Aorta (tissue), 5 donors: ENCODE measurements at places on chromosomes 3 and 15.
A peak's percentile ranks its signal among the peaks of the same experiment; 100 is the strongest.

GRCh38 chr3:195895861-195896360 lies 12.4 kb downstream of the TNK2 start:
- DNase-seq: peak; percentile 90

DNA sequence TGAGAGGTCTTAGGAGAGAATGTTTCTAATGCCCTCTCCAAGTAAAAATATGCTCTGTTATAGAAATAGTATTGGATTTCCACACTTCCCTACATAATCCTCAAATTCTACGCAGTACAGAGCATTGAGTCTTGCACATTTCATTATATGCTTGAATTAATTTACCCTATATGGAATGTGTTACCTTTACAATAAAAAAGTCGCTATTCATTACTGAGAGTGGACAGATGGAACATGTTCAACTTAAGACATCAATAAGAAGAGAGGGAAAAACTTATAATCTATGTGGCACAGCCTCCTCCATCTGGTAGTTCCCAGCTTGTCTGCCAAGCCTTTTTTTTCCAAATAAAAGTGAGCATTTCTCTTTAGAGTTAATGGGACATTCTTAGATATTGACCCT lies 417.9 kb downstream of the MECOM start:
- no peak for DNase-seq

- DNase-seq: no peak
Measured at GRCh38 chr3:33044676-33045075, 52.3 kb downstream of the GLB1 start.

DNA sequence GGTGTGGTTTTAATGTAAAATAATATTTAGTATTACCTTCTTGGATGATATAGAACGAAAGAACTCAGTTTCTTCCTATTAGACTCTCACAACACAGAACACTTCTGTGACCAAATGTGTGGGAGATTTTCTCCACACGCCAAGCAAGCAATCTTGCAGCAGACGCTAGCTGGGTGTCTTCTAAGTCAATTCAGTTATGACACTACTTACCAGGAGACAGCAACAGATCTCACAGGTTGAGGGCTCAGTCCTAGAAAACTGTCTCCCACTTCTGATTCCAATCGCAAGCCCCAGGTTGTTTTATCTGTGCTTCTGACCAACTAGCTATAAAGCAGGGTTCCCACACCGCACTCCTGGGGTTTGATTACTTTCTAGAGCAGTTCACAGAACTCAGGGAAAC lies 41.2 kb downstream of the HERC1 start:
- no peak for DNase-seq

- DNase-seq: no peak
Measured at GRCh38 chr3:127394031-127394430, 106.2 kb upstream of the PRR20G start.

DNA sequence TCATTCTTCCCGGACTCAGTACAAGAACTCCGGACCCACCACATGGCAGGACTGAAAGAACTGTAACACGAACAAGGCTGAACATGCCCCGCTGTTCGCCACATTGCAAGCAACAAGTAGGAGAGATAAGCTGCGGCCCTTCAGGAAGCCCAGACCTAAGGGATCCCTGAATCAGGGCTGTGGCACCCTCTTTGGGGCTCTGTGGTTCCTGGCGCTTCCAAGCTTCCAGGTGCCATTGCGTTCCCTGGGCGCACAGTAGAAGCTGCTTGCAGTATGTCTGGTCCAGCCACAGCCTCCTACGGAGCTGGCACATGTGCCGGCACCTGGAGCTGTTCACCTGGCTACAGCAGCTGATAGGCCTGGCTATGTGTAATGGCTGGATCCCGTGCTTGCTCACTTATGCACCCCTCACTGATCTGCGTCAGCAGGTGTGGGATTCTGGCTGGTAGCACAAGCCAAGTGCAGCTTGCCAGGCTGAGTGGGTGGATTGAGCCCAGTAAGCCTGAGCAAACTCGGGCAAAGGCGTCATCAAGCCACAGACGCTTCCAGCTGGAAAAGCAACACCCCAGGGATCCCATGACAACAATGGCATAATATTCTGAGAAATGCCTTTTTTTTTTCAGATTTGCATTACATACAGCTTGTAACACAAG lies 748.6 kb upstream of the GBE1 start:
- peak; percentile 44 for DNase-seq

DNA sequence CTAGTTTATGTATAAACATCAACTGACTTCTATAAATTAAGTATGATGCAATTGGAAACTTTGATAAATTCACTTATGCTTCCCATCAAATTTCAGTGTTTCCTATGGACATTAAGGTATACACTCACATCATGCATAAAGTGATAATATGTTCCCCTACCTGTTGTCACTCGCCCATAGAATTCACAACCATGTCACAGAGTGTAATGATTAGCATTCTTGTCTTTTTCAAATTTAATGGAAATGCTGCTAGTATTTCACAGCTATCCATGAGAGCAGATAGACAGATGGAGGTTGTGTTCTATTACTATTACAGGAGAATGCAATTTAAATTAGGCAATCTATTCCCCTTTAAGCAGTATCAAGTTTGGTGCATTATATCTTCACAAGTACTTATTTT lies 984 bp downstream of the PLSCR4 start:
- DNase-seq: no peak

- no peak for DNase-seq
Measured at GRCh38 chr15:56233549-56233948, 10.1 kb downstream of the RFX7 start.

DNA sequence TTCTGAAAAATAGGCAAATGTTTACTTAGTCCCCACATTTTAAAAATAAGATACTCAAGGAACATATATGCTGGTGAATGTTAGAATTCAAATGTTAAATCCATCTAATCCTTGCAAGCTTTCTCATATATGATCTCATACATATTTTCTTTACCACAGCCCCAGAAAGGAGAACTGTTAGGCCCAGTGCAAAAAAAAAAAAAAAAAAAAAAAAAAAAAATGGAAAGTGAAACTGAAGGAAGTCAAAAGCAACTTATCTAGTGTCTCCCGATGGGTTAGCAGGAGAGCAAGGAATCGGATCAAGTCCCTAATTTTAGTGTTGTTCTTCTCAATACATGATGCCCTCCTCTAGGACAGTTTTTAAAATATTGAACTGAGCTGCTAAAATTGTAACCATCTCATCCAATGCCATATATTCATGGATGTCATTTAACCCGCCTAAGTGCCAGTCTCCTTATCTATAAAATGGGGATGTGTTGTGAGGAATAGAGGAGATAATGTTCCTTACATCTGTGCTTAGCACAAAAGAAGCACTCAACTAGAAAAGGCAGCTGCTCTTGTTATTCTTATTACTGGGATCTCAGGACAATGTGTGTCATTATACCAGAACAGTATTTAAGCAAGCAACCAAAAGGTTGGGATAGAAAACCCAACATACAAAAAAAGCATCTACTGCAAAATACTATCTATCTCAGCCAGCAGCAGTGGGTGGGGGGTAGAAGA lies 279.7 kb downstream of the MAGI1 start:
- no peak for DNase-seq

- DNase-seq: no peak
Measured at GRCh38 chr15:47158573-47158972, 558.7 kb upstream of the SEMA6D start.

DNA sequence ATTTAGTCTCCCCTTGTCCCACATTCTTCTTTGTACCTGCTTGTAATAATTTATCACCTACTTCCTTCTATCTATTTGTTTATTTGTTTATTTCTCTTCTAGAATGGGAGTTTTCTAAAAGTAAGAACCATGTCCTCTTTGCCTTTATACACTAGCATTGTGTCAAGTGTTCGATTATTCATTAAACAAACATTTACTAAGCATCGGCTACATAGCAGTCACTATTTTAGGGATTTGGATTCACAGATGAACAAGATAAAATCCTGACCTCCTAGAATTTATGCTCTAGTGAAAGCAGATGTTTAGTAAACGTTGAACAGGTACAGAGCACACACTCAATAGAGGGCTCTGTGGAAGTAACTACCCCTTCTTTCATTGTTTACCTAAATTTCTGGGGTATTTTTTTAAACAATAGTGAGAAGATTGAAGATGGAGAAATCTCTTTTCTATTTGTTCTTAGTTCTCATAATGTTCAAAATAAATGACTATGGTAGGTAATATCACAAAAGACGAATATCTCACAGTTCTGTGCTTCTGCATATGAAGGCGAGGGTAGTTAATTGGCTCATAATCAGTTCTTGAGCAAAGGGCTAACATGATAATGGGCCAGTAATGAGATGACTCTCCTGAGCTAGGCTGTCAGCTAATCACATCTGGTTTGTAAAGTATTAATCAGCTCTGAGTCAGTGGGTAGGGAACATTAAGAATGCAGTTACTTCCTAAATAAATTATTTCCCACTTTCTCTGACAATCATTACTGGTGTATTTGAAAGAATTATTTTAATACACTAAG lies 111.9 kb downstream of the SLC9A9 start:
- DNase-seq: no peak

- no peak for DNase-seq
Measured at GRCh38 chr15:92048739-92049138, 195.2 kb downstream of the SLCO3A1 start.

- no peak for DNase-seq
Measured at GRCh38 chr3:23667536-23668429, 138.0 kb upstream of the UBE2E1 start.

- peak; percentile 93 for DNase-seq
Measured at GRCh38 chr15:99213187-99213811, 36.1 kb downstream of the TTC23 start.

DNA sequence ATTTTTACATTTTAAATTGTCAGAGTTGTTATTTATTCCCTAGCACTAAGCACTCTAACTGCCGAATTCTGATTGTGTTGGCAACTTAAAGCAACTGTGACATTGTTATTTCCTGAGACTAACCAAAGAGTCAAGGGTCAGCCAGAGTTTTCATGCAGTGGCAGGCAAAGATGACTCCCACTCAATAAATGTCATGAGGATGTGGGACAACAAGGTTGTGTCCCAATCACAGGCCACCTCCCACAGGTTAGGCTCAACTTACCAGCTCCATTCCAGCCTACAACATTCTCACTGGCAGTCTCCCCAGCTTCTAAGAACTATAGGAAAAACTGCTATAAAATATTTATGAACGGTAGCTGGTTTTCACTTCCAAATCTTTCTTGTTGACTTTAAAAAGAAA lies 80.1 kb downstream of the RSL24D1 start:
- no peak for DNase-seq
